Aorta (tissue), 5 donors: ENCODE measurements at places on chromosomes 1 and 21.

GRCh38 chr1:197907846-197908616 is 5.6 kb downstream of the C1orf53 start:
- DNase-seq: no peak

GRCh38 chr1:33082575-33083108 is 1.7 kb downstream of the AZIN2 start:
- DNase-seq: no peak

DNA sequence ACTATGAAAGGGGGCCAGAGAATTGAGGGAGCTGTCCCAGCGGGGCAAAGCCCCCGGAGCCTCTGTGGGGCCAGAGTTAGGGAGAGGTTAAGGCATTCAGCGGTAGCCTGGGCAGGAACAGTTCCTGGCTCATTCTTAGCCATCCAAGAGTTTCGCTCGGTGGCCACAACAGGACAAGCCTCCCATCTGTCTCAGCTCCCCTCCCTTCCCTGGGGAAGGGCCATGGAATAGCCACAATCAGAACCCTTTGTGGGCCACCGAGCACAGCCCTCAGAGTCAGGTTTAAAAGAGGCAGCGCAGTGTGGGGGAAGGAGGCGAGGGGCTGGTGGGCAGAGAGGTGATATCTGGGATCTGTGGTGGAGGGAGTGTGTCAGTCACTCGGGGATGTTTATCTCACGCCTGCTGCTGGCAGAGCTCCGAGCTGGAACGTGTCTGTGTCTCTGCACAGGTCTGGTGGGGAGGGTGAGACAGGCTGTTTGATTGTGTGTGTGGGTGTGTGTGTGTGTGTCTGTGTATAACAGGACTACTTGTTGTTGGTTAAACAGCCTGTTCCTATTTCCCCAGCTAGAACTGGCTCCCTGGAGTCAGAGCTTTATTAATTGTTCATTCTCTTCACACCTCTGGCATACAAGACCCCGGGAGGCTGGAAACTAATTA is 49.6 kb upstream of the GOLT1A start:
- no peak for DNase-seq

GRCh38 chr1:206803221-206803730 is 31.0 kb upstream of the IL10 start:
- DNase-seq: no peak

GRCh38 chr1:11918799-11919519 is 7.3 kb downstream of the KIAA2013 start:
- peak; percentile 91 for DNase-seq

DNA sequence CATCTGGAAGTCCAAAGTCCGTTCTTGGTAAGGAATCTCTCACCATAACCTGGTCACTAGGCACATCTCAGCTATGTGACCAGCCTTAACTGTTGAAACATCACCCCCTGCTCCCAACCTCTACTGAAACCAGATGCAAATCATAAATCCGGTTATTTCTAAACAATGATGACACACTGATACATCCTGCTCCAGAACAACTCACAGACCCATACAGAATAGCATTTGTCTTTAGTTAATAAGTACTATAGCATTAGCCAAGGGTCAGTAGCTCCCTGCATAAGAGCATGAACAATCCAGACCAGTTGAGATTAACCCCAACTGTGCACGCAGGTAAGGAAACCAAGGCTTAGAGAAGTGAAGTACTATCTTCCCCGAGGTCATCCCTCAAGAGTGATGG is 38.0 kb upstream of the KCTD3 start:
- DNase-seq: no peak

- no peak for DNase-seq
Observed at GRCh38 chr21:26077521-26077920, 93.0 kb downstream of the APP start.
